ENCODE measurements at places on chromosomes 12 and 14.
A peak's percentile ranks its signal among the peaks of the same experiment; 100 is the strongest.

DNA sequence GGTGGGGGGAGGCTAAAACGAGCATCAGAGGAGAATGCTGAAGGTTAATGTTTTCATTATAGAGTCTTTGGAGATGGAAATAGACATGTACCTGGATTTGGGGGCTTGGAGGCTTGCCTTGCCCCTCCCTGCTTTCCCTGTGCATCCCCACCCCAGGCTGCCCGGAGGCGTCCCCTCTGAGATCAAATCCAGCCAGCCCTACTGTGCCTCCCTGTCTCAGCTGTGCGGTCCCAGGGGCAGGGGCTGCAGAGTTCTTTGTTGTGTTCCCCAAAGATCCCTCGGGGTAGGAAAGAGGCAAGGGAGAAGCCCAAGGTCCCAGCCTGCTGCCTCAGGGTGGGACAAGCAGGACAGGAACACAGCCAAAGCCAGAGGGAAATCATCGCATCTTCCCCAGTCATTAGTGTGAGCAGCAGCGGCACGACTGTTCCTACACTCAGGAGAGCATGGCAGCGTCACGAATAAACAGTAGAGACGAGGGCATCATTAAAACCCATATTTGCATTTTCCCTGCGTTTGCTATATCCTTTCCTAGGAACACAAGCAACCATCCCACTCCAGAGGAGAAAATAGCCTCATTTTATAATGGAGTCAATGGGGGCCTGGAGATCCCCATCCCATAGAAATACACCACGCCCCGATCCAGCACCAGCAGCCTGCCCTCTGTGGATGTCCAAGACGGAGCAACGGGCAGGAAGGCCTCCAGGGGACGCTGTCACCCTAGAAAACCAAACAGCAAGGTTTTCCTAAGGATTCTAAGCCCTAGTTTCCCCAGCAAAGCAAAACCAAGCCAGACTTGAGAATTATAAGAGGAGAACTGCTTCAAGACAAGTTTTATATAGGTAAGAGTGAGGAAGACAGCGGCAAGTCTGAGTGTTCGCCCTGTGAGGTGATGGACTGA lies 32.4 kb downstream of the ANO2 start:
- DNase-seq: no peak

- peak; percentile 18 for DNase-seq
Measured at GRCh38 chr12:40946612-40947194, 241.4 kb upstream of the PDZRN4 start.

DNA sequence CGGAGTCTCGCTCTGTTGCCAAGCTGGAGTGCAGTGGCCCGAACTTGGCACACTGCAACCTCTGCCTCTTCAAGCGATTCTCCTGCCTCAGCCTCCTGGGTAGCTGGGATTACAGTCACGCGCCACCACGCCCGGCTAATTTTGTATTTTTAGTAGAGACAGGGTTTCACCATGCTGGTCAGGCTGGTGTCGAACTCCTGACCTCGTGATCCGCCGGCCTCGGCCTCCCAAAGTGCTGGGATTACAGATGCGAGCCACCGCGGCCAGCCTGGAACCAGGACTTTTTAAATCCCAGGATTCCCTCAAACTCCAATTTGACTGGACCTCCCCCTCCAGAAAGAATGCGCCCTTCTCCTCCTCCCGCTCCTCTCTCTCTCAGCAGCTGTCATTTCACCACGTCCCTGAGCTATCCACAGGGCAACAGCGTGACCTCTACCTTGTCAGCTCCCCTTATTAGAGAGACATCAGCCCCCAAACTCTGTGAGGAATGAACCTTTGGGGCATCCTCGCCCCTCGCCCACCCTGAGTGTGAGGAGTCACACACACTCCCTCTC lies 2.0 kb downstream of the ESYT1 start:
- DNase-seq: no peak

DNA sequence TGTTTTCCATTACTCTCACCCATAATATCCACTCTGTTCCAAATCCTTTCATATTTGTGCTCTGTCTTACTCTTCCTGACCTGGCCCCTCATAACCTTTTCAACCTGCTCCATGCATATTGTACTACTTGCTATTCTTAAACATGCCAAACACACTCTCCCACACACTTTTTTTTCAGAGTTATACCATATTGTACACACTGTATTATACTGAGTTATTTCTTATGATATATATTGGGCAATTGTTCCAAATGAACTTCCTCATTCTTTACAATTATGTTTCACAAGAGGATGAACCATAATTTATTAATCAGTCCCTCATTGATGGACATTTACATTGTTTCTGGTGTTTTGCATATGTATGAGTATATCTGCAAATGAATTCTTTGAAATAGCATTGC lies 18.5 kb downstream of the ATL1 start:
- DNase-seq: no peak

DNA sequence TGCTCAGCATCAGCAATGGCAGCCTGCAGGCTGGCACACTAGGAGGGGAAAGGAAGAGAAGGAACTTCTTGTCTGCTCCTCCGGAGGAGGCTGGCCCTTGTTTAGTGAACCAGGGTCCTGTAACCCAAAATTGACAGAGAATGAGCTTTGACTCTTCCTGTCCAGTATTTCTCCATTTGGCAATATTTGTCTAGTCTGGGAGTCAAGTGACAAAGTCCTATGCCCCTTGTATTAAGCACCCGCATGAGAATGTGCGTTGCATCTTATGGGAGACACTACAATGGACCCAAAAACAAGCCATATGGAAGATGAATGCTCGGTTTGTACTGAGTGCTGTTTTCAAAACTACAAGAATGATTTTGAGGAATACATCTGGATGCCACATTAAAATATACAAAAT lies 3.8 kb downstream of the KRT6C start:
- no peak for DNase-seq

DNA sequence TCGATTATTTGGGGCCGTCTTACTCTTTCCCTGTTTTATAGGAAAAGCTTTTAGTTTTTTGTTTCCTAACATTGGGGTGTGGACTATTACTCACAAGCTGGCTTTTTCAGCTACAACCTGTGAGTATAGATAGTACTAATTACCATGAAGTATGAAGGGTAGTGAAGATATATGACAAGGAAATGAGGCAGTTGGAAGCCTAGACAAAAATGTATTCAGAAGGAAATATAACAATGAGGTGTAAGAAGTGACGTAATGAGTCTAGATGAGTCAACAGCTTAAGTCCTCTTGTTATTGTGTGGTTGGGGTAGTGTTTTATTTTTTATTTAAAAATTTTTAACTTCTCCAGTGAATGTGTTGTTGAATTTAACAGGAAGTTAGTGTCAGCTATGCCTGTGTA lies 804.5 kb downstream of the NRXN3 start:
- DNase-seq: no peak

GRCh38 chr14:74848768-74849167 lies 27.2 kb downstream of the PROX2 start:
- DNase-seq: no peak

- DNase-seq: no peak
Measured at GRCh38 chr14:100608586-100609330, 21.5 kb upstream of the BEGAIN start.

DNA sequence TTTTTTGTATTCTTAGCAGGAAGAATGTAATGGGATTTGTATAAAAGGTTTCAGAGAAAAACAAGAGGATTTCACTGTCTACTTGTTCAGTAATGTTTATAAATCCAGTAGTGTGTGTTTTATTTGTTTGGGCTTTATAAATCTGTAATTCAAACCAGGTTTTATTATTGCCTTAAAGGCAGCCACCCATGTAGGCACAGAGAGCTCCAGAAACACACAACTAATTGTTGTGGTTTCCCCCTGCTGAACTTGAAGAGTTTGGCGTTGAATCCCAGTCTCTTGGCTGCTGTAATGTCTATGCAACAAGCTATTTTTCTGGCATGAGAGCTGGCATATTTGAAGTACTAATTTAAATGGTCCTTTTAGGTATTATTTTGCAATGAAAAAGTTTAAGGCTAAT lies 63.4 kb upstream of the SLCO1C1 start:
- DNase-seq: no peak

DNA sequence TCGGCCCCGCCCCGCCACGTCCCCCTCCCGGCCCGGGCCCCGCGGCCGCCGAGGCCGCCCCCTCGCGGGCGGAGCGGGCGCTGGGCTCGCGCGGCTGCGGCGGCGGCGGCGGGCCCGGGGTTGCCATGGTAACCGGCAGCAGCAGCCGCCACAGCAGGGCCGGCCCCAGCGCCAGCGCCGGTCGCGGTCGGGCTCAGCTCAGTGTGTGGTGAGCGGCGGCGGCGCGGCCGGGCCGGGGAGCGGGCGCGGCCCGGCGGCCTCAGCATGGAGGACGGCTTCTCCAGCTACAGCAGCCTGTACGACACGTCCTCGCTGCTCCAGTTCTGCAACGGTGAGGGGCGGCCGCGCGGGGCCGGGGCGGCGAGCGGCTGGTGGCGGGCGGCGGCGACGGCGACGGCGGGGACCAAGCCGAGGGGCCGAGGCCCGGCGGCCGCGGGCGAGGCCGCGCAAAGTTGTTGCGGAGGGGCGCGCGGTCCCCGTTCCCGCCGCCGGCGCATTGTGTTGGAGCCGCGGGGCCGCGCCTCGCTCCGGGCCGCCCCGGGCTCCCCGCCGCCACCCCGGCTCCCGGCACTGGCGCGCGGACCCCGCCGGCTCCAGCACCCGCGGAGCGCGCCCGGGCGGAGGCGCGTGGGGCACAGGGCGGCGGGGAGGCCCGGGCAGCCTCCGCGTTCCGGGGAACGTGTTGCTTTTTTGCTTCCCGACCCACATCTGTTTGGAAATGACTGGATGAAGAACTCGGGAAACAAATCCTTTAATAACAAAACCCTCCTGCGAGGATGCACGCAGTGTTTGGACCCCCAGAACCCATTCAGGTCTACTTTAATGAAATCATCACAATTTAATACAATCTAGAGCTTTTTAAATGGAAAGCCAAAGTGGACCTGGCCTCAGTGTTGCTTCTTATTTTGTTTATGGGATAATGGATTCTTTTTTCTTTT lies at the start of gene EML1:
EML1 (plus strand) TSS at position 201 of the 938 bp plus-strand sequence; CDS start at position 265, 64 bp downstream.
- DNase-seq: peak; percentile 77

GRCh38 chr12:14664434-14665023 lies 31.9 kb downstream of the GUCY2C start:
- peak; percentile 25 for DNase-seq

- DNase-seq: peak; percentile 97
Measured at GRCh38 chr14:103121846-103122584, 1.2 kb upstream of the TNFAIP2 start.

DNA sequence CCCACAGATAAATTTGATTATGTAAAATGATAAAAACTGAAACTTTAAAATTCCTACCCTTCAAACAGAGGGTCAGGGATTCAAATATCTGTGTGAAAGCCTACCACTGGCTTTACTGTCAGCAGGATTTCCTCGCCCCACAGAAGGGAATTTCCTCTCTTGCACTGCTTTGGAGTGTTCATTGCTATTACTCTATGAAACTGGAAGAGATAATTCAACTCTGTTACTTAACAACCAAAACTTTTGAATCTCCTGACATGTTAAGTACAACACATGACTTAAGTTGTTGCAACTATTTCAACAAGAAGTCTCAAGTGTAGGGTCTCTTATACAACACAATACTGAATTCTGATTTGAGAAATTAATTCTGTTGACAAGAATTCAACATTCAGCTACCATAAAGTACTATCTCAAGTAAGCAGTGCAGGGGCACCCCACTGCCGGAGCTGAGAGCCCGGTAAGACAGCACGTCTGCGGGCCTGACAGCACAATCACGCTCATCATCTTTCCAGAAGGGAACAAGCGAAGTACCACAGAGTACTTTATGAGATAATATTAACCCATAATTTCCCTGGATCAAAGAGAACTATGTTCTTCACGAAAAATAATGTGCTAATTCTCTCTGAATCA lies 22.9 kb downstream of the DICER1 start:
- no peak for DNase-seq

DNA sequence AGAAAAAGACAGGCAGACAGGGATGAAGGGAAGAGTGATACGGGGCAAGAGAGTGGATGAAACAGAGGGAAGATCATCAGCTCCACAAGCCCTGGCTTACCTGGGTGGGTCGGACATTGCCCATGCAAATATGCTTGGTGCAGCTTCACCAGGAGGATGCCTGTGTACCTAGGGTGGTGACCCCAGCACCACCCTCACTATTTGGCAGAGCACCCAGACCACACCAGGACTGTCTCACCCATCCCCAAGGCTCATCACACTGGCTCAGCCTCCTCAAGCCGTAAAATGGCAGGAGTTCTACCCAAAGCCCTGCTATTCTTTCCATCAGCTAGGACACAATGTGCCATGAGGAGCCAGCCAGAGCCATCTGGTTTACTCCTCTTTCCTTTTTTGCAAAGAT lies 3.0 kb downstream of the GALNT8 start:
- no peak for DNase-seq

DNA sequence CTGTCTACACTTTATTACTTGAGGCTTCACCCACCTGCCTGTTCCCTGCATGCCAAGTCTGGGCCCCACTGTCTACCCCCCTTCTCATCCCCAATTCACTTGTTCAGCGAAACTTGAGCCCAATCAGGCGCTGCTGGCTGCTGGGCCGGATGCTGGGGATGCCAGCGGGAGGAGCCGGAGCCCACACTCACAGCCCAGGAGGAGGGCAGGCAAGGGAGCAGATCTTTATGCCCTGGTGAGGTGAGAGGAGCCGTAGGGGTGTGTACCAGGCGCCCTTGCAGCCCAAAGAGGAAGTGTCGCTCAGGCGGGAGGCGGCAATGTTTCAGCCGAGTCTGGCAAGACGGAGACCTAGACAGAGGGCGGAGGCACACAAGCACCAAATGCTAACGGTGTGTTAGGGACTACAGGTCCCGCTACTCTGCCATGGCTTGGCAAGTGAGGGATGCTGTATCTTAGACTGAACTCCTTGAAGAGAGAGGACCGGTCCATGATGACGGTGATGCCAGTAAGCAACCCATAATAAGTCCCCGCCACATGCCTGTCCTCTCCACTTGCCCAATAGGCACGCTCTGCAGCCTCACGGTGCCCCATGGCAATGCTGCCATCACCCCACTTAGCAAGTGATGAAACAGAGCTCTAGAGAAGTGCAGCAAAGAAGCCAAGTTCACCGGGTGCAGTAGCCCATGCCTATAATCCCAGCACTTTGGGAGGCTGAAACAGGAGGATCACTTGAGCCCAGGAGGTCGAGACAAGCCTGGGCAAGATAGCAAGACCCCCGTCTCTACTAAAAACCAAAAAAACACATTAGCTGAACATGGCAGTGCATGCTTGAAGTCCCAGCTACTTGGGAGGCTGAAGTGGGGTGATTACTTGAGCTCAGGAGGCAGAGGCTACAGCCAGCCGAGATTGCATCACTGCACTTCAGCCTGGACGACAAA lies 41.6 kb downstream of the LRRC74A start:
- DNase-seq: peak; percentile 85

DNA sequence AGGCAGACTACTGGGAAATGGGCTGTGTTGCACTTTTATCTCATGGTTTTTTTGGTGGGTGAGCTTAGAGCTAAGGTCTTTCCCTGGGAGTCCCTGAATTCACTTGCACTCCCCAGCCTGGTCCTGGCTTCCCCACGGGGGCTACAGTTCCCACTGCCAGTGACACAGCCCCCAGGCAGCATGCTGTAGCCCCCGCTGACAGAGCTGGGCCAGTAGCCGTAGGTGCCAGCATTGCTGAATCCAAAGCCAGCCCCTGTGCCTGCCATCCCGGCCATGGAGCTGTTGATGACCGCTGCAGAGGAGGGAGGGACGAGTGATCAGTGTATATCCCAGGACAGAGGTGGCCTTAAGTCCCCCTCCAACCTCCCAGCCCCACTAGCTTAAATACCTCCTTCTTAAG lies 6.9 kb upstream of the KRT72 start:
- no peak for DNase-seq
